ENCODE measurements at places on chromosomes 2 and 18. TPM values are rescaled to one million over a fixed set of nuclear protein-coding genes. Genes with fewer than 3 reads are reported as not detected.

- peaks cover 6% of the 10 kb centered on the region for H3K4me1 ChIP-seq
- no peak overlapping the region for H3K27ac ChIP-seq
Measured at GRCh38 chr2:39399570-39399969, 37.5 kb downstream of the MAP4K3 start.

DNA sequence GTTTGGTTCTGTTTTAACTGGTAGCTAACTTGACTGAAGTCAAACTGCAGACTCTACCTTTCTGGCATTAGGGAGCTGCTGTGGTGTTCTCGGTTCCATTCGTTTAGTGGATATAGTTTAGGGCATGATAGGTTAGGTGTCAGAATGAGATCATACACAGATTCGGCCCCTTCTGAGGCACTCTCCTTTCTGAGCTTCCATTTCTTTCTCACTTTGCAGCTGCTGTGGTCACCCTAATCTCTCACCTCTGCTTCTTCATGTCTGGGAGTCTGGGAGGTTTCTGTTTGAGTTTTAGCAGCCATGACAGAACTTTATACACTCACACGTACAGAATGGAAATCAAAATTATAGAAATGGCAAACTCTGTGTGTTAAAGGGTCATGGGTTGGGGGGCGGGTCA lies 122.8 kb downstream of the ATP9B start:
- no peak for DNase-seq
- H3K27me3 ChIP-seq: no peaks in the 10 kb centered on the region
- no peak overlapping the region for H3K4me3 ChIP-seq
- H3K36me3 ChIP-seq: no peaks in the 10 kb centered on the region
- H3K27ac ChIP-seq: no peak overlapping the region

DNA sequence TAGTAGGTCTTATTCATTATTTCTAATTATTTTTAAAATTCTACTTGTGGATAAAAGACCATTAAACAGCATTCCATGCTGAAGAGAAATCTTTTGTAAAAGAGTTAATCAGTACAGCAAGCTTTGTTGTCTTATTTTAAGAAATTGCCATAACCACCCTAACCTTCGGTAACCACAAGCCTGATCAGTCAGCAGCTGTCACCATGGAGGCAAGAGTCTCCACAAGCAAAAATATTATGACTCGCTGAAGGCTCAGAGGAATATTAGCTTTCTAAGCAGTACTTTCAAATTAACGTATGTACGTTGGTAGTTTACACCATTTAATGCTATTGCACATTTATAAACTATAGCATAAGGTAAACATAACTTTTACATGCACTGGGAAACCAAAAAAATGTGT lies 650.5 kb upstream of the LINC00305 start:
- H3K4me1 ChIP-seq: no peaks in the 10 kb centered on the region
- no peak overlapping the region for H3K4me3 ChIP-seq
- no peak for DNase-seq
- H3K36me3 ChIP-seq: no peaks in the 10 kb centered on the region

DNA sequence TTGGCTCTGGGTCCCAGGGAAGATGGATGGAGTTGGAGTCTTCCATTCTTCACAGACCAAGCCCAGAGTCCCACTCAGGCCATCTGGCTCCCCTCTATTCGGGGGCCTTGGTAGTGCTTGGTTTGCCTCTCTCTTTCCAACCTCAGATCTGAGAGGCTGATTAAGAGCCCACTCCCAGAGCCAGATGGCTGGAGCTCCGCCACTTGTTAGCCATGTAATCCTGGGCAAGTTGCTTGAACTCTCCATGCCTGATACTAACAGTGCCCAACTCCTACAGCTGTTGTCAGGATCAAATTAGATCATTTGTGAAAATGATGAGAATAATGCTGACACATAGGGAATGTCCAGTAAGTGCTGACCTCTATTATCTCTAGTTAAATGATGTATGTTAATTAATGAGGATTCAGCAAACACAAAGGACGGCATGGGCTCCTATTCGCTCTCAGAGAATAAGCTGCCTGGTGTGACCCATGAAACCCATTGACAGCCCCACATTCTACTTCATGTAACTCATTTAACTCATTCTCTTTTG lies 46.6 kb upstream of the SLC14A1 start:
- no peak overlapping the region for H3K27ac ChIP-seq
- H3K36me3 ChIP-seq: no peaks in the 10 kb centered on the region
- DNase-seq: no peak

DNA sequence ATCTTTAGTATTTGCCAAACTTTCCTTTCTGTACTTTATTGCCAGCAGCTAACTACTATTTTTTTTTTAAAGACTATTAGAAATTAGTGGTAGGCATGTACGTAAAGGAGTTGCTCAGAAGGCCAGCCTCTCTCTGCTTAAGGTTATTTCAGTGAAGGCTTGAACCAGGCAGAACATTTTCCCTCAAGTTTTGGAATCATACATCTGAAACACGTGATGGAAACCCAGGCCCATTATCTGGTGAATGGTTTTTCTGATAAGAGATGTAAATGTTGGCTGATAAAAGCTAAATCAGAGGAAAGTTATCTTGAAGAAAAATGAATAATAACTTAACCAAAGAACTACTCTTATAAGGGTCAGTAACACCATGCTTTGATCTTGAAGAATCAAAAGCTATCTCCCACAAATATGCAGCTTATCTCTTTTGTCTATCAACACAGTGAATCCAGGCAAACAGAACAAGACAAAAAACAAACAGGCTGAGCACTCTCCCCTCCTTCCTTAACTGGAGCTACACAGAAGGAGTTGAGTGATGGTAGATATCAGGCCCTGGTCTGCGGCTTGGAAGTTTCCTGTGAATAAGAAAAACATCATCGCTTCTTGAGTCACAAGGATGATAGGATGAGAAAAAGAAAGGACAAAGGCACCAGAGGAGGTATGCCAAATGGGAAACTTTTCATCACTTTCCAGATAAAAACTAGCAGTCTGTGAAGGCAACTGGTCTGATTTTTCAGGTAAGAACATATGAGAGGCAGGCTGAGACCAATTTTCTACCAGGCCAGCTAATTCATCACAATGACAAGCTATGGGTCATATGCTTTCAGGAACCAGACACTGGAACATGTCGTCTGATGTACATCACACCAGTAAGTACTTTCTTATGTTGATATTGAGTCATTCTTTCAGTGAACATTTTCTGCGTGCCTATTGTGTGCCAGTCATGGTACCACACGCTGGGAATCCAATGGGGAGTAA lies 88.4 kb upstream of the STK17B start:
- peak; percentile 72 for DNase-seq
- H3K36me3 ChIP-seq: no peaks in the 10 kb centered on the region
- peak overlapping the region; percentile 93 for H3K27ac ChIP-seq
- no peaks in the 10 kb centered on the region for H3K27me3 ChIP-seq
- peak overlapping the region; percentile 7 for H3K4me3 ChIP-seq
- peaks cover 36% of the 10 kb centered on the region for H3K4me1 ChIP-seq

GRCh38 chr18:25233528-25234321 lies 118.2 kb downstream of the ZNF521 start:
- peak overlapping the region; percentile 82 for H3K27ac ChIP-seq
- peaks cover 27% of the 10 kb centered on the region for H3K4me1 ChIP-seq
- no peaks in the 10 kb centered on the region for H3K36me3 ChIP-seq
- peak overlapping the region; percentile 55 for H3K4me3 ChIP-seq

GRCh38 chr2:168450171-168450570 lies 5.9 kb upstream of the CERS6 start:
- H3K4me1 ChIP-seq: peaks cover 5% of the 10 kb centered on the region
- H3K36me3 ChIP-seq: no peaks in the 10 kb centered on the region
- H3K27me3 ChIP-seq: no peaks in the 10 kb centered on the region
- DNase-seq: no peak

DNA sequence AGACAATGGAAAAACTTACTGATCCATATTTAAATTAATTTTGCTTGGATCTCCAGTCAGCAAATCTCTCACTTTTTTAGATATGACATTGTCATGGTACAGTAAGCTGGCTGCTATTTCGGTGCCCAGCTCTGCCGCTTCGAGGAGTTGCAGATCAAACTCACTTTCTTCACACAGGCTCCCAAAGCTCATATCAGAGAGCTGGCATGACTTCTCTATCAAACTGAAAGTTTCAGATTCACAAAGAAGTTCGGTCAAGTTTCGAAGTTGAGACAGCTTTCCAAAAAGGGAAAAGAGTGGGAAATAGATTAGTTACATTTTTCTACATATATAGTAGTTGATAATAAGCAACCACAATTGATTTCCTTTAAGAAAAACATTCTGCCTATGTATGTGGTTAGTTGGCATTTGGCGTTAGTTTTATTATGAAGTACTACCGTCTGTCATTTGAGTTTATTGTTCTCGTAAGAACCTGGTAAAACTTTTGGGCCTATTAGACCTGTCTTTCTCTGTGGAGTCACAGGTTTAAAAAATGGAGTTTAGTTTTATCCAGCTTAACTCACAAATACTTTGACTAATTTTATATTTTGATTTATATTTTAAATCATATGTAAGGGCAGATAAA lies 118.8 kb downstream of the ABCA12 start:
- no peaks in the 10 kb centered on the region for H3K36me3 ChIP-seq
- no peak overlapping the region for H3K4me3 ChIP-seq
- DNase-seq: no peak
- H3K4me1 ChIP-seq: peaks cover 4% of the 10 kb centered on the region

DNA sequence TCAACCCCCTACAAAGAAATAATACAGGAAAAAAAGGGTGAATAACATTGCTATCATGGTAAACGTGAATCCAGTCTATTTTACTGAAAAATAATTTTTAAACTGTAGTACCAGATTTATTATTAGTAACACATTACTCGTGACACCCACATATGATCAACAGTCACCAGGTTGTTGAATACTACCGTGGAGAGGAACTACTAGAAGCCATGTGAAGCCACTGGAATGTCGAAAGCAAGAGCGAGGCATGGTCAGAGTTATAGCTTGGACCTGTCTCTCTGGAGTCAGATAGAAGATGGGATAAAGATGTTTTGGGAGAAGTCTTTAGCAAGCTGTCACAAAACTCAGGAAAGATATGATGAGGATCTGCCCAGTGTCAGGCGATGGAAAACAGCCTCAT lies 63.2 kb upstream of the EPB41L3 start:
- H3K27ac ChIP-seq: no peak overlapping the region
- H3K27me3 ChIP-seq: no peaks in the 10 kb centered on the region
- no peak overlapping the region for H3K4me3 ChIP-seq

DNA sequence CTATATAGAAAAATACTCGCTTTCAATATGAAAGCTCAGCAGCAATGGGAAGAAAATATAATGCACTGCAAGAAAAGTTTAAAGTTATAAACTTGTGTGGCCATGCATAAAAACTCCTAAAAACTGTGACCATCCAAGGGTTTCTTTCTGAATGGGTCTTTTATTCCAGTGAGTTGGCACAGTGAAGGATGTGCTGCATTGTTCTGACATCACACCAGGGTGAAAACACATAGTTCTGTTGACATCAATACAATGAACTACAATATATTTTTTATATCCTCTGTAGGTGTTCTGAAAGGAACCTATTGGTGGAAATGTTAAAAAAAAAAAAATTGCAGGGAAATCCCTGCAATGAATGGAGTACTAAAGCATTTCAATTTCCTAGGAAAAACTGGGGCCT lies 80.2 kb downstream of the CDH20 start:
- H3K27me3 ChIP-seq: no peaks in the 10 kb centered on the region
- no peak overlapping the region for H3K4me3 ChIP-seq
- no peak for DNase-seq
- H3K27ac ChIP-seq: no peak overlapping the region
- no peaks in the 10 kb centered on the region for H3K36me3 ChIP-seq

- no peak overlapping the region for H3K4me3 ChIP-seq
- H3K36me3 ChIP-seq: no peaks in the 10 kb centered on the region
- DNase-seq: no peak
- no peaks in the 10 kb centered on the region for H3K4me1 ChIP-seq
Measured at GRCh38 chr18:77271576-77272481, 22.2 kb downstream of the GALR1 start.

DNA sequence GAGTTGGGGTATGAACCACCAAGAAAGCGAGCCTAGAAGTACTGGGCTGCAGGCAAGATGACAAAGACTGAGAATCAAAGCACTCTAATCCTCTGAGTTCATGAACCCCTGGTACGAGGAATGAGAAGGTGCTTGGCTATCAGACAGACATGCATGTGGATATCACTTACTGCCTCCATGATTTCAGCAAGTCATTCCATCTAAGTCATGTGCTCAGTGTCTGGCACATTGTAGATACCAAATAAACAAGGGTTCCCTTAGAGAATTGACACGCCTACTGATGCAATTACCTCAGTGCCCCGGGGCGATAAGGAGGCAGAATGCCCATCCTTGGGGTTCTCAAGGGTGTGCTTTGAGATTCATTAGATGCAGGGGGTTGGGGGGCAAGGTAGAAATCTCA lies 125.6 kb upstream of the PKDCC start:
- no peak overlapping the region for H3K27ac ChIP-seq
- no peaks in the 10 kb centered on the region for H3K36me3 ChIP-seq
- H3K4me3 ChIP-seq: no peak overlapping the region
- no peak for DNase-seq
- H3K4me1 ChIP-seq: peaks cover 3% of the 10 kb centered on the region

- H3K27me3 ChIP-seq: peaks cover 3% of the 10 kb centered on the region
- H3K27ac ChIP-seq: no peak overlapping the region
- no peaks in the 10 kb centered on the region for H3K36me3 ChIP-seq
- no peaks in the 10 kb centered on the region for H3K4me1 ChIP-seq
- peak; percentile 11 for DNase-seq
Measured at GRCh38 chr2:222480497-222480896, 56.2 kb downstream of the SGPP2 start.

GRCh38 chr2:219419331-219420197 lies 1.4 kb downstream of the DES start:
- peak; percentile 53 for DNase-seq
- no peak overlapping the region for H3K27ac ChIP-seq
- H3K27me3 ChIP-seq: peaks cover 6% of the 10 kb centered on the region
- H3K4me1 ChIP-seq: peaks cover 14% of the 10 kb centered on the region
- no peak overlapping the region for H3K4me3 ChIP-seq

- no peaks in the 10 kb centered on the region for H3K27me3 ChIP-seq
- H3K4me1 ChIP-seq: peaks cover 40% of the 10 kb centered on the region
- H3K4me3 ChIP-seq: peak overlapping the region; percentile 11
Measured at GRCh38 chr18:9109523-9109922, 7.0 kb downstream of the NDUFV2 start.

GRCh38 chr2:176490061-176490861 lies 221.0 kb downstream of the MTX2 start:
- H3K27ac ChIP-seq: peak overlapping the region; percentile 88
- H3K36me3 ChIP-seq: no peaks in the 10 kb centered on the region
- H3K27me3 ChIP-seq: no peaks in the 10 kb centered on the region
- peaks cover 28% of the 10 kb centered on the region for H3K4me1 ChIP-seq
- DNase-seq: peak; percentile 36

- no peak overlapping the region for H3K4me3 ChIP-seq
- H3K4me1 ChIP-seq: peaks cover 13% of the 10 kb centered on the region
- H3K27me3 ChIP-seq: no peaks in the 10 kb centered on the region
- H3K36me3 ChIP-seq: peaks cover 11% of the 10 kb centered on the region
- DNase-seq: peak; percentile 54
Measured at GRCh38 chr2:158586491-158586890, 129.7 kb downstream of the PKP4 start.

The NOSTRIN gene
- 1.4 TPM for total RNA-seq

The ANKRD30B gene
- total RNA-seq: 11.5 TPM

The POTEJ gene
- not detected for total RNA-seq

The NYAP2 gene
- total RNA-seq: under 0.01 TPM

Data from osteoblast (primary cell).